ENCODE measurements at places on chromosomes 1 and 21.

- no peak for DNase-seq
Measured at GRCh38 chr1:94538243-94538827, 3.2 kb downstream of the F3 start.

GRCh38 chr21:16573578-16573977, 843.8 kb downstream of the USP25 start:
- no peak for DNase-seq

- no peak for DNase-seq
Measured at GRCh38 chr1:15483971-15484370, 8.1 kb downstream of the CELA2B start.

DNA sequence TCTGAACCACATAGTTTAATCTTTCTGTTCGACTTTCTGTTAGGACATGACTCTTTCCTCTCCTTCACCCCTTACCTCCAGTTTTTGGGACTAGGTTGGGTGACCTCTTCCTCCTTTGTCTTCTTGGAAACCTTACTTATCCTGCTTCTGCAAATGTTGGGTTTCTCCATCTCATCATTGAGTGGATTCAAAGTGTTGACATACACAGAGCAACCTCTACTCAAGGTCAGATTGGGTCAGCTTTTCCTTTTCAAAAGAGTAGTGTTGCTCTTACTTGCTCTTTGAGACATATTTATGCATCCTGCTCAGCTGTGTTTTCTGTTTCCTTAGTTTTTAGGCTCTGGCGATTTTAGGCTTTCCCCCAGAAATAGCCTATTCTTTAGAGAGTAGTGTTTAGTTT, 3.7 kb downstream of the CAMTA1 start:
- no peak for DNase-seq

DNA sequence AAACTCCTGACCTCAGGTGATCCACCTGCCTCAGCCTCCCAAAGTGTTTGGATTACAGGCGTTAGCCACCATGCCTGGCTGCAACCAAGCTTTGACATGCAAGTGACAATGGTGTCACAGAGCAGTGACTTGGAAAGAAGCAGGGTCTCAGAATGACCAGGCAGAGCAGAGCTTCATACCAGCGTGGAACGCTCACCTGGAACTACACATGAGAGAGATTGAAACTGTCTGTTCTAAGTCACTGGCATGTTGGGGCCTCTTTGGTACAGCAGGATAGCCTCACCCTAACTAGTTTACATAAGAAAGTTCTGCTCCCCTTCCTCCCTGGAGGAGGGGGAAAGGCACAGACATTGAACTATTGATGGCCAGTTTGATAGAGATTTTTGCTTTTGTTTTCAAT, 47.5 kb upstream of the ITPKB start:
- DNase-seq: no peak

GRCh38 chr1:226737819-226738420, 1.2 kb downstream of the ITPKB start:
- peak; percentile 38 for DNase-seq

DNA sequence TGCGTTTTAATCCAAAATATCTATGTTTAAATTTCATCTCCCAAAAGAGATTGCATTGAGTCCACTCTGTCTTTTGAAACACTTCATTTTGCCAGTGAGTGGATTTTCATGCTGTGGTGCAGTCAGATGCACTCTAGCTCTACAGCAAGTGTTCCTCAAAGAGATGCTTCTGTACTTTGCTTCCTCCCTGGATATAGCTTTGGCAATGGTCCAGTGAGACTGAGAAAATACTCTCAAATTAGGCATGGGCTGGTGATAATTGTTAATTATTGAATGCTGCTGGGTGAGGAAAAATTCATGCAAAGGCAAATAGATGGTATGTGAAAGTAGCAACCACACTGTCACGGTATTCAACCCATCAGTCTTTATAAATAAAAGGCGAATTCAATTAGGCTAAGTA, 396.9 kb downstream of the ADGRL2 start:
- no peak for DNase-seq

DNA sequence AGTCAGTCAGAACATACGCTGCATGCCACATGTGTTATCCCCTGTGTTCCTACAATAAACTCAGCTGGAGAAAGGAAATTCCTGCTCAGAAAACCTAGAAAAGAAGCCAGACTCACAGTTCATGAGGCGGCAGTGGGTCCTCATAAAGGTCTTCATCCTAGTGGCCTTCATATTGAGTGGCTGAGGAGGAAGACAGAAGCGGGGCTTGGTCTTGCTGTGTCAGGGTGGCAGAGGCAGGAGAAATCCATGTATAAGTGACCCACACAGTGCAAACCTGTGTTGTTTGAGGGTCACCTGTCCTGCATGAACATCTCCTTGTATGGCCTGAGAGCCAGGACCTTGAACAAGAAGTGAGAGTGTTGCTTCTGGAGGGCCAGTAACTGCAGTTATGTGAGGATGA, 4.0 kb upstream of the WNT3A start:
- no peak for DNase-seq

GRCh38 chr21:42683371-42684108, 30.1 kb downstream of the PDE9A start:
- DNase-seq: no peak

GRCh38 chr1:180249725-180250498, 19.8 kb downstream of the LHX4 start:
- no peak for DNase-seq

DNA sequence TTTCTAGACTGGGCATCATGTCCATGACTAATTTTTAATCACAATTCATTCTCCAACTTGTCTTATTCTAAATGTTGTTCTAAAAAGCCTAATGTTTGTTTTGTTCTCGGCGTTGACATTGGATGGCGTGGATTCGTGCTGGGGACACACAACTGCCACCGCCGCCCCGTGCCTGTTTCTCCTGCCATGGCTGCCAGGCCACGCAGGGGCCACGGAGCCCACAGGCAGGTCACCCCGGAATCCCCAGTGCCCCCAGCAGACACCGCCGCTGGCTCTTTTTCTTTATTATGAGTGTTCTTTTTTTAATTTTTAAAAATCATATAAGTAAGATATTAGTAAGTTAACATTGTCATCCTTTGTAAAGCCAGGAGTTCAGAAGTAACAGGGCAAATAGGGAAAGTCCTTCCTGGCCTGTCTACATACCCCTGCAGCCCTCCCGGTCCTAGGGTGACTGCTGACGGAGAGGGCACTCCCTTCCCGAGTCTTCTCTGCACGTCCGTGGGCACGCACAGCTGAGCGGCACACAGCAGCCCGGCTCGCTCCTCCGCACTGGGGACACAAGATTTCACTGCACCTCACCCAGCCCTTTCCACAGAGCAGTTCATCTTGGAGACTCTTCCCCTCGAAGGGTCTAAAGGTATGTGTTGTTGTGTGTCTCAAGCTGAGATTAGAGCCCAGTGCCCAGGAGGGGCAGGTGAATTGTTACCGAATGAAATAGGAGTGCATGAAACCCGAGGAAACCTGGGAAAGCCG, 32.1 kb downstream of the KRTAP10-1 start:
- no peak for DNase-seq

- DNase-seq: no peak
Measured at GRCh38 chr1:225689882-225690459, 37.0 kb upstream of the ENAH start.

DNA sequence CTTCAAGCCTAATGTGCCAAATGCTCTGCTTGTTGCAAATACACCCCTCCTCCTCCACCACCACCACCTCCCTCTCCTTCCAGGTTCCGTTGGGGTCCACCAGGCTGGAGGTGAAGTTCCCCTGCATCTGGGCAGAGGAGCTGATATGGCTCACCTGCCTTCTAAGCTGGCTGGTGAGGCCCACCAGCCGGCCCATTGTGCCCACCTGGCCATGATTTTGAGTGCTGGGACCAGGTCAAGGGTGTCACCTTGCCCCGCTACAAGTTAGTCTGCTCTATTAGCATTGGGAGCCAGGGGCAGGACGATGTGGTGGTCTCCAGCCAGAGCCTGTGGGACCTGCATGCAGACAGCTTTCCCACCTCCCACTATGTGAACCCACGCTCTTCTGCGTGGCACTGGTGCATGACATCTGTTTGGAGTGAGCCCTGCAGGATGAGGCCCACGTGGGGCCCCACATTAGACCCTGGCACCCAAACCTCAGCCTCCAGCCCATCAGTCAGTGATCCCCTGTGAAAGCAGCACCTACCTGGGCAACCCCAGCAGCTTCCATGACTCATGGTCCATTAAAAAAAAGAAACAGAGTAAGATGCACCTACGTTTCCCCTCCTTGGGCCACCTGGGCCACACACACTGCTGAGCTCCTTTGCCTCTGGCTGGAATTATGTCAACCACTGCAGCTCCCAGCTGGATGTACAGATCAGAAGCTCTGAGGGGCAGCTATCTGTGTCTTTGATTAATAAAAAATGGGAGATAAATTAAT, 15.6 kb upstream of the CDCP2 start:
- DNase-seq: no peak

DNA sequence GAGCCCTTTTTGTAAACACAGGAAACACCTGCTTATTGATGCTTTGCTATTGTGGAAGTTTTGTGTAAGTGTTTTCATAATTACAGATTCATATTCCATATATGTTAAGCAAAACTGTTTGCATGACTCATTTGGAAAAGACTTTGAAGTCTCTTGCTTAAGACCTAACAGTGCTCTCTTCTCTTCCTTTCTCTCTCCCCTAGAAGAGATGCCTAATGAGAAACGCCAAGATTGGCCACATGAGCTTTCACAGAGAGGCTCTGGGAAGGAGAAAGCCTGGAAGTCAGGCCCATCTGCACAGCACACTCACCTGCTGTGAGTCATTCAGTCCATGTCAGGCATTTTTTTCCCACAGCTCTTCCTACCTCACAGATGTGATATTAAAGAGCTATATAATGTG, 101.6 kb upstream of the PALMD start:
- DNase-seq: no peak

GRCh38 chr1:207603777-207604176, 41.2 kb upstream of the CR1L start:
- DNase-seq: no peak

DNA sequence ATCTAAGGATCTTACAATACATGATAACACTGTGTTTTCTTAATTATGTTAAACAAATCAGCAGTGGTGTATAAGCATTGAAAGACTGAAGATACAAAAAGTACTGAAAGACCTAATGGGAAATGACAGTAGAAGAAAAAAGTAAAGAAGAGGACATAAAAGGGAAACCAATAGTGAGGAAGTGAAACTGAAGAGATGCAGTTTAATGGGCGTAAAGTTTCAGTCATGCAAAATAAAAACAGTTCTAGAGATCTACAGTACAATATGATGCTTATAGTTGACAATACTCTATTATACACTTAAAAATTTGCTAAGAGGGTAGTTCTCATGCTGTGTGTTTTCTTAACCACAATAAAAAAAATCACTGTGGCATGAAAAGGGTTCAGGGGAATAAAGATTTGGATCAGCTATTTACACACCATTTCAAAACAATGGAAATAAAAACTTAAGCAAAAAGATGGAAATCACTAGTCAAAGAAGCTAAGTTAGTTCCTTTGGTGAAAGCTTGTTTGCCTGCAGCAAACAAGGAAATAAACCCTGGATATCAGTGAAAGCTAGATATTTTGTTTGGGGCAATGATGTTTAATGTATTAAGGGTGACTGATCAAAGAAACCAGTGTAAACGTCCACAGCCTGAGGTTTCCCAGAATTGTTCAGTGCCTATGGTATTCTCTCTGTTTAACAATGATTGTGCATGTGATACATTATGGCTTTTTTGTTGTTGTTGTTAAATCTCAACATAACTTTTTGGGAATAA, 1160.8 kb upstream of the ADGRL2 start:
- no peak for DNase-seq

All from right lung (tissue), 10 donors.